ENCODE measurements at places on chromosomes 7 and 10.

DNA sequence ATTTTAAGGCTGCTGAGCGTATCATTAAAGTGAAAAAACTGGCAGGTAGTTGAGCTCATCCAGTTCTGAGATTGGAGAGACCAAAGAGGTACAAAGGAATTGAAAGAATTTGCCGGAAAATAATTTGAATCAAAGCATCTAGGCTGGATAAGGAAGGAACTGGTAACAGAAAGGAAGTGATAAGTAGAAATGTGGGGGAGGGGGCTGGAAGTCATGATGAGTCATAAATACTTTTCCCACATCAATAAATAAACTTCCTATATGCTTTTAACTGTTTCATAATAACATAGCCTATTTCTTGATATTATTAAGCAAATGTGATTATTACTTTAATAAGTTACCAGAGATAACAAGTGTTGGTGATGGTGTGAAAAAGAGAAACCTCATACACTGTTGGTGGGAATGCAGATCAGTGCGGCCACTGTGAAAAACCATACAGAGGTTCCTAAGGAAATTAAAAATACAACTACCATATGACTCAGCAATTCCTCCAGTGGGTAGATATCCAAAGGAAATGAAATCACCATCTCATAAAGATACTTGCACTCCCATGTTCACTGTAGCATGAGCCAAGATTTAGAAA, 27.0 kb downstream of the ZNF438 start:
- DNase-seq, result no peak

DNA sequence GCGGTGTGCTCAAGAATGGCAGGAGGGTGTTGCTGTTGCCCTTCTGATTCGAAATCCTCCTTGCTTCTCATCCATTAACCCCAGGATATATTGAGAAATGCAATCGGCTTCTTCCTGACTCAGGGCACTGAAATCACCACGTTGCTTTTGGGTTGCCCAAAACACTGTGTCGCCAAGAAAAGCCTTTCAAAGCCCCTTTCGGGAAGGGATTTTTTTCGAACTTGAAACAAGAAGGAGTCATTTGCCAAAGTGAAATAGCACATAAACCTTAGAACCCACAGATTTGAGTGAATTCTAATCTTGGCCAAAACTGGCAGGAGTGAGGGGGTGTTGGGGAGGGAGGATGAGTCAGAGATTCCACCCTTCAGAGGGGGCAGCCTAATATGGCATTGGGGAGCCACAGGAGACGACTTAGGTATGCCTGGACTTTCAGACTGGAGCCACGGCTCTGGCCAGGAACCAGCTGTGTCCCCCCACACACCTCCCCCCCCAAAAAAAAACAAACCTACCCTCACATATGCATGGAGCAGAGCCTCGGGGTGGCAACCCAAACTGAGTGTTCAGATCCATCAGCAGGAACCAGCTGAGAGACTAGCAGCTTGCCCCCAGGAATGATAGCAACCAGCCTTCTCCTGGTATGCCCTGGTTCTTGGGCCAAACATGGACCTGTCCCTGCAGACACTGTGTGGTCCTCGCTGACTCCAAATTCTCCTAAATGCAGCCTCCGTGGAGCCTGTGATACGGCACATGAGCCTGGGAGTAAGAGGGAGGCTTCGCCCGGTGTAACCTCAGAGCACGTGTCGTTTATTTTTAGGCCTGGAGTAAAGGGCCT, 138.4 kb downstream of the FGFR2 start:
- no peak for DNase-seq

DNA sequence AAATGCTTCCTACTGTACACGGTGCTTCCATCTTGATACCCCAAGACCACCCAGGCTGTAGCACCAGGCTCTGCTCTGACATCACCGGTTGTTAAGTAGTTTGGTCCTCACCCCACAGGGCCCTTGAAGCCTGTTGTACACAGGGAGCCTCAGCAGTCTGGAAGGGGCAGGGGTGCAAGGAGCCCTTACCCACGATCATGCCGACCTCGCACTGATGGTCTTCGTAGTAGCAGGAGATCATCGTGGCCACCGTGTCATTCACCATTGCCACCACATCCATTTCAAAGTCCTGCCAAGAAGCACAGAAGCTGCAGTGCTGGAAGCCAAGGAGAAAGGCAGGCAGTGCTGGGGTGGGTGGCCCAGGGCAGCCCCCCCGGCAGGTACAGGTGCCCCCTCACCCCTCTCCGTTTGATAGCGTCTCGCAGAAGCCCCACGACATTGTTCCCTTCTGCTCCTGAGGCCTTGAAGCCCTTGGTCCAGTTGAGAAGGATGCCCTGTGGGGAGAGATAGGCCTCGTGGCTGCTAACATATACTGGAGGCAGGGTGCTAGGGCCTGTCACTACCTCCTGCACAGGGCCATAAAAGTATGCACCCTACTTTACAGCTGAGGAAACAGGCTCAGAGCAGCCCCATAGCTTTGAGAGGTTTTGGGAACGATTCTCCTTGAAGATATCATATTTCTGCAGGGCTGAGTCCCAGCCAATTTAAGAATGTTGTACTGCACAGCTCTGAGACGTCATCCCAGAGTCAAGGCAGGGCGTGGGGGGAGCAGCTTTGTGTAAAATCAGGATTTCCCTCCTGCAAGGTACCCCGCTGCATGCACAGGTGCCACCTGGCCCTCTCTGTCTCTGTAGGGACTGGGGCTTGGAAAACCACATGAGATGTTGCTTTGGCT, 8.7 kb upstream of the MYL7 start:
- no peak for DNase-seq

DNA sequence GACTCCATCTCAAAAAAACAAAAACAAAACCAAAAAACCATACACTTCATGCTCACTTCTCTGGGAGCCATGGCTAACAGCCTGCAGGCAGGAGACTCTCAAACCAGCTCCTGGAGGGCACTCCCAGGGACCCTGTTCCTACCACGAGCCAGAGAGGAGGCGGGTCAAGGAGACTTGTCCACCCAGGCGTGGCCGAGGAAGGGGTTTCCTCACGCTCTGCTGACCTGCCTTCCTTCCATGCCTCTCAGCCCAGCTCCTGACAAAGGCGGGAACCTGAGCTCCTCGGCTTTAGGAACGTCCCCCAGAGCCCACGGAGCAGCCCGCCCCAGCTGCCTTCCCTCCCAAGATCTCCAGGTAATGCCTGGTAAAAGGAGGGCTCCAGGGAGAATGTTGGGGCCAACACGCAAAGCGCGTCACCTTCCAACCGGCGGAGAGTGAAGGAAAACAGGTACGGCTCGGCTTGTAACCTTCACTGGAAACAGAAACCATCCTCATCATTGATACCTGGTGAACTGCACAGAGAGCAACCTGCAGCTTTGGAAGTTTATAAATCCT, 9.5 kb downstream of the GPR146 start:
- no peak for DNase-seq

DNA sequence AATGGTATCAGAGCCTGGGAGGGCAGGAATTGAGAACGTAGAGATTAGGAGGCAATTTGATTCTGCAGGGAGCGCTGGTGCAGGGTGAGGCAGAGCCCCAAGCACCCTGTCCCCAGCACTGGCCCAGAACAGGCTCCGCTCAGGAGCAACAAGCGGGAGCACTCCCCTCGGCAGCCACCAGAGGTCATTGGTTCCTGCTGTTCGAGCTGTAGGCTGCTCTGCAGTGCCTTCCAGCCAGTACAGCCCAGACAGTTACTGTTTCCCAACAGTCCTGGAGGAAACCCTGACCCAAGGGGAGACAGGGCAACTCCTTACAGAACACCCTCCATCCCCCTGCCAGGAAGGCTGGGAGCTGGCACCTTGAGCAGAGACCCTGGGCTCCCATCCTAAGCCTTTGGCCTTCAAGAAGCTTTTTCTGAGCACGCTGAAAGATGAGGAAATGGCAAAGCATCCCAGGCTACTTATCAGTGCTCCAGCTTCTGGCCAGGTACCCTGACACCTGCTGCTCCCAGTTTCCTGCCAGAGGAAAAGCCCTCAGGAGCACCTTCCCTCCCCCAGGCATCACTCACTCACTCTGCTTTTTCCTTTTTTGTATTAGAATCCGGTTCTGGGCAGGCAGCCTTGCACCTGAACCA, 71.2 kb upstream of the EFCAB10 start:
- DNase-seq, result peak; percentile 82

DNA sequence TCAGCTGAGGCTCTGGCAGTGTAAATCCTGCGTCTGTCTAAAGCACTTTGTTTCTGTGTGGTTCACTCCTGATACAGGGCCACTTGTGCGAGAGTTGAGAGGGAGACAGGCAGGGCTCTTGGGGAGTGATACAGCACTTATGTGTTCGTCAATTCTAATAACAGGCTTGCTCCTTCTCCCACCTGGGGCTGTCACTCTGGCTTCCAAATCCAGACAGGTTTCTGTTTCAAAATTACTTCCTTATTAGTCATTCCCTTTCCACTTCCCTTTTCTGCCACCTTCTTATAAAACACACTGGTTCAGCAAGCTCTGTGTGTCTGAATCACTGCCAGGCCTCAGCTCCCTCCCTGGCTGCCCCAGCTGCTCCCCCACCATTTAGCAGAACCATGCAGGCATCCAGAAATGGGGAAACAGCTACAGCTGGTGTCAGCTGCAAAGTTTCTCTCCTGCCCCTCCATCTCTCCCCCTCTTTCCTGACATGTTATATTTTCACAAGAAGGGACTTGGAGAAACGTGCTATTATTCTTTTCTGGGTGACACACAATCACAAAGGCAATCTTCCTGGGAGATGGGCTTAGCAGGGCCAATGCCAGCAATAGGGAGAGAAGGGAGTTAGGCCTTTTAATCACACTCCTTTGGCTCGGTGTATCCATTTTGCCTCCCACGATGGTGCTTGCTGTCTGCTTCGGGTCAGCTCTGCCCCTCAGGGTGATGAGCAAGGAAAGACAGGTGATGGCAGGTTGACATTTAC, 58.4 kb upstream of the ZNRF2 start:
- peak; percentile 58 for DNase-seq

DNA sequence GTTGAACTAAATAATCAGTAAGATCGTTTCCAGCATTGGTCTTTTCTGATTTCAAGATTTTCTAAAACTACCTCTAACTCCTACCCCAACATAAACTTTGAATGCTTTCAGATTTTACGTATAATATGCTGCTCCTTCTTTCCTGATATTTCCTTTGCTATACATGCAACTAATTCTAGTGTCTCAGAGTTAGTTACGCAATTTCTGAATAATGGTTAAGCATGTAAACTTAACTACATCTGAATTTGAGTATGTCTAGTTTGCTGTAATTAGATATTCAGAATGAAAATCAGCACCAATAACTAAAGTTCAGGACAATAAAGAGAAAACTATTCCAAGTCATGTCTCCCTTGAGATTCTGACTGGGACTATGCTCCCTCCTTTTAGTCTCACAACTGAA, 71.0 kb downstream of the SEMA3C start:
- DNase-seq, result no peak

- DNase-seq, result no peak
Observed at GRCh38 chr10:86830043-86830591, 73.7 kb downstream of the BMPR1A start.

- no peak for DNase-seq
Observed at GRCh38 chr7:7976677-7977076, 8.1 kb downstream of the GLCCI1 start.

DNA sequence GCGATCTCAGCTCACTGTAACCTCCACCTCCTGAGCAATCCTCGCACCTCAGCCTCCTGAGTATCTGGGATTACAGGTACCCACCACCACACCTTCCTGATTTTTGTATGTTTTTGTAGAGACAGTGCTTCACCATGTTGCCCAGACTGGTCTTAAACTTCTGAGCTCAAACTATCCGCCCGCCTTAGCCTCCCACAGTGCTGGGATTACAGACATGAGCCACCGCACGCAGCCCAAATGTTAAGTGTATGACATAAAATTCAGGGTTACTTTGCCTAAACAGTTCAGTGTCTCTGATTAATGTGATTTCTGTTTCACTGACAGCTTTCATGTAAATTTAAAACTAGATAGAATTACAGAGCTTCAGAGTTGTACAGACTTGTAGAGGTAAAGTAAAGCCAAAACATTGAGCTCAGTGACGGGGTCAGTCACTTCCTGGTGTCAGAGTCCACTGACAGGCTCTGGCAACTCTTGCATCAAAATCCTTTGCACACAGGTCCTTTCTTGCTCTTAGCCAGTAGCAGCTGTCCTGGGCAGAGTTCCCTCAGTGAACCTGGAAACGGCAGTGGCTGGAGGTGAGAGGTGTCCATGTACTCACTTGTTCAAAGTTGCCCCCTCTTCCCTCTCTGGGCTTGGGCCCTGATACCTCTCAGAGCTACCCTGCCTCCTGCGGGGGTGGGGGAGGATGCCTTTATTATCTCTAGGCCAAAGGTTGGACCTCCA, 33.7 kb downstream of the MGMT start:
- DNase-seq, result no peak

DNA sequence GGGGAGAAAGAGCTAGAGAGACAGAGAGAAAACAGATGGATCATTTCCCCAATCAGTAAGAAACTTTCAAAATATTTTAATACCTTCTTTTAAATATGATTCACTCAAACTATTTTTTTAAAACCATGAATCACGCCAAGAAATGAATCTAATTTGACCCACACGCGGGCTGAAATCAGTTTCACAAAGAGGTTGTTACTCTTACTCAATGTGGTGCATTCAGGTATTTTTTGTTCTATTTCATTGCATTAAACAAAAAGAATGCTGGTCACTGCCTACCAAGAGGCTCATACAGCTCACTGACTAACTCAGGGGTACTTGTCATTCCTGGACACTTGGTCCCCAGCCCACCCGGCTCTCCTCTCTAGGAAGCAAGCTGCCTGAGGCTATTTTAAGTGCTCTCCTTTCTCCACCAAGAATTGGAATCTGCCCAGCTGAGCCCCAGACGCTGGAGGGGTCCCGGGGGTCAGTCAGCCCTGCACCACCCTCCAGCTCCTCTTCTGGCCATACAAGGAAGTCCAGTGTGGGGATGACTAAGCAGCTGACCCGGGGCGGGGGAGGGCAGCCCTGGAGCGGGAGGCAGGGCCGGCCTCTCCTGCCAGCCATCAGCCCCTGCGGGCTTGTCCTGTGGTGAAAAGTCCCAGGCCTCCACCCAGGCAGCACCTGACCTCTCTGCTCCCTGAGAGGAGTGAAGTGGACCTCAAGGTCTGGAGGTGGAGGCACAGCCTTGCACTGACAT, 21.7 kb upstream of the PFKP start:
- DNase-seq, result peak; percentile 64

- DNase-seq, result no peak
Observed at GRCh38 chr7:120941064-120941463, 9.5 kb upstream of the ING3 start.

GRCh38 chr10:44397476-44398225, 12.8 kb upstream of the CXCL12 start:
- no peak for DNase-seq

DNA sequence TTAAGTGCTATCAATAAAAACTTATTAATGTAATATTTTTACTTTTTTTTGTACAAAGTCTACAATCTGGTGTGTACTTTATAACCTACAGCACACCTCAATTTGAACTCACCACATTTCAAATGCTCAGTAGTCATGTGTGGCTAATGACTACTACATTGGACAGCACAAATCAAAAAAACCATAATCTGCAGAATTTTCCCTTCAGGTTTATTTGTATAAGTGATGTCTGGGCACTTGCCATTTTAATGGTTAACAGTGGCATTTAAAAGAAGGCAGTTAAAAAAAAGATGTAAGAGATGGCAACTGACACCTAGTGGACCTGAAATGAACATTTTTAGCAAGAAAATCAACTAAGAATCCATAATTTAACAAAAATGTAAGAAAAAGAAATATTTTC, 124.6 kb upstream of the NRBF2 start:
- DNase-seq, result no peak

- DNase-seq, result no peak
Observed at GRCh38 chr10:118792526-118792925, 37.8 kb upstream of the CACUL1 start.

Data from hypothalamus (tissue), 51 donors.